Stimulated activated CD4-positive, alpha-beta T cell treated with anti-CD3 and anti-CD28 coated beads, Interleukin-2, amount 100 ng/mL, for 24 hours (primary cell): ENCODE measurements at places on chromosomes 1 and 21.

GRCh38 chr1:190320952-190321351, 156.7 kb downstream of the BRINP3 start:
- DNase-seq = no peak

GRCh38 chr1:96072021-96072420, 649.6 kb upstream of the PTBP2 start:
- DNase-seq = no peak

DNA sequence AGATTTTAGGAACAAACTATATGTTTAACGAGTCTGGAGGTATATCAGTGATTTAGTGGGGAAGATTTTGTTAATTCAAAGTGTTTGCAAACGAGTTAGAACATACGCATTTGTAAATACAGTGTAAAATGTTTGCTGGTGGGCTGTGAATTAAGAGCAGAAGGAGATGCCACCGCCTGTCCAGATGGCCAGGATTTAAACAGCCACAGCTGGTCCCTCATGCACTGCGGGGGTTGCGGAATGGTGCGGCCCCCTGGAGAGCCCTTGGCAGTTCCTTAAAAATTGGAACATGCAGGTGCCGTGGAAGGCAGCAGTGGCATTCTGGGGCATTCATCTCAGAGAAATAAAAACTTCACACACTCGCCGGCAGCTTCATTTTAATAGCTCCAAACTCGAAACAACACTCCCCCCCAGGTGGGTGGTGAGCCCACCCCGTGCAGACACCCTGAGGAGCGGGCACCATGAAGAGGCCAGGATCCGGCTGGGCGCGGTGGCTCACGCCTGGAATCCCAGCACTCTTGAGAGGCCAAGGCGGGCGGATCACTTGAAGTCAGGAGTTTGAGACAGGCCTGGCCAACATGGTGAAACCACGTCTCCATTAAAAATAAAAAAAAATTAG, 3.5 kb upstream of the C1orf159 start:
- no peak for DNase-seq

DNA sequence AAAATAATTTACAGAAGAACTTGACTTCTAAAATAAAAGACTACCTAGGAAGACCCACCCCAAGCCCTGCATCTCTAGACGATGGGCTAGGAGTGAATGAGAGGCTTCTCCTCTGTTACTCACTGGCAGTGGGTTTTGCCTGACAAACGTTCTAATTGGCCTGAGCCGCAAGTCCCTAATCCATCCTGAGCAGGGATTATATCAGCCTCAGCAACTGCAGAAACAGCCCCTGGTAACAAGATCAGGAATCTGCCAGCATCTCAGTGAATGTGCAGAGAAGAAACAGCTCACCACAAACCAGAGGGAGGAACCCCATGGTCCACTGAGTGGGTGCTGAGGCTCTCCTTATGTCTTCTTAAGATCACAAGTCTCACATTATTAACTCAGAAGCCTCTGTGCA, 240.6 kb downstream of the BRINP2 start:
- DNase-seq = no peak

- peak; percentile 47 for DNase-seq
These were observed 68.7 kb upstream of the LRIF1 start for GRCh38 chr1:111032295-111032897.

DNA sequence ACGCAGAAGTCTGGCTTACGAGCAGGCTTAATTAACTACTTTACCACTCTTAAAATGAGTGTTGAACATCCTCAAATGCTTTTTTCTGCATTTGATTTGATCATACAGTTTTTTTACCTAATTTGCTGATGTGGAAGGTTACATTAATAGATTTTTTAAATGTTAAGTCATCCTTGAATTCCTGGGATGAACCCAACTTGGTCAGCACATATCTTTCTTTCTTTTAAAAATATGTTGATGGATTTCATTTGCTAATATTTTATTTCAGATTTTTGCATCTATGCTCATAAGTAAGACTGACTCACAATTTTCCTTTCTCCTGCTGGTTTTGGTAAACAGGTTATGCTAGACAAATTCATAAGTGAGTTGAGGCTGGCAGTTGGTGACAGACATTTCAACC, 82.9 kb downstream of the LHX4 start:
- DNase-seq = no peak

GRCh38 chr1:30191154-30191702, 532.2 kb downstream of the MATN1 start:
- DNase-seq = peak; percentile 17

GRCh38 chr1:114320586-114320985, 166.9 kb upstream of the SYT6 start:
- no peak for DNase-seq

GRCh38 chr1:223006371-223006770, 136.7 kb downstream of the TLR5 start:
- no peak for DNase-seq

DNA sequence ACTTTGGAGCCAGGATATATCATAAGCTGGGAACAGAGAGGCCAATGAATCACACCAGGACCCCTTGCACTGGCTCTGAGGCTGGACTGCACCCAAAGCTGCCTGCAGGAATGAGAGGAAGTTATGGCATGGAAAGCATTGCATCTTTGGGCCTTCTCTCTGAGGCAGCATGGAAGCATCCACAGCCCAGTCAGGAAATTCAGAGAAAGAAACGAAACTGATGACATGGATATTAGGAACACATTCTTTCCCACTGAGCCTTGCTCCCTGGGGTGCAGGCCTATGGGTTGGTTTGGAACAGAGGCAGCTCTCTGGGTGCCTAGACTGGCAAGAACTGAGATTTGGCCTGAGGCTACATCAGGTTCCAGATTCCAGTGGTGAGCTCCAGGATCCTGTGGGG, 98.6 kb downstream of the NGF start:
- DNase-seq = no peak

DNA sequence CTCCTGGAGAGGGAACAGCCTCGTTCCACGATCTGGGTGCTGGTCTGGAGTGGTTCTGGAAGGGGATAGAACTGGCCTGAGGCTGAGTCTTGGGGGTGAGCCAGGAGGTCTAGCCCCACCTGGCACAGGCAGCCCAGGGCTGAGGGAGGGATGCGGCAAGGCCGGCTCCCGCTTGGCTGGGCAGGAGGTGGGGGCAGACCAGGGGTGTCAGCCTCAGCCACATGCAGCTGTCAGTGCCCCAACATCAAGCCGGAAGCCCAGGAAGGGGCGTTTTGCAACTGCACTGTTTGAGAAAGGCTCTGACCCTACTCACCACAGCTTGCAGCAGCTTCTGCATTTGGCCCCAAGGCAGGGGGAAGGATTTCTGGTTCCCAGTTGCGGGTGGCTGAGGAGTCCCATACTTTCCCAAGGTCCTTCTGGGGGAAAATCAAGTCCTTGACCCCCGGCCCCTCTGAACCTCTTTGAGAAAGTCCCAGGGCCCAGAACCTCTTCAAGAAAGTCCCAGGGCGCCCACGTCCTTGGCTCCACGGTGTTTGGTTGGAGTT, 2.0 kb downstream of the EFHD2 start:
- peak; percentile 39 for DNase-seq

DNA sequence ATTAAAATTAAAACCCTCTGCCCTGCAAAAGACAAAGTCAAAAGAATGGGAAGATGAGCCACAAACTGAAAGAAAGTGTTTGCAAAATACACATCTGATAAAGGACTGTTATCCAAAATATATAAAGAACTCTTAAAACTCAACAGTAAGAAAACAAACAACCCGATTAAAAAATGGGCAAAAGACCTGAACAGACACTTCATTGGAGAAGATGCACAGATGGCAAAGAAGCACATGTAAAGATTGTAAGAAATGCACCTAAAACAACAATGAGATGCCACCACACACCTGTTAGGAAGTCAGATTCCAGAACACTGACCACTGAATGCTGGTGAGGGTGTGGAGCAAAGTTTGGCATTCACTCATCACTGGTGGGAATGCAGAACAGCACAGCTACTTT, 24.6 kb upstream of the POFUT2 start:
- no peak for DNase-seq
